ENCODE measurements at places on chromosomes 2 and 18.

GRCh38 chr2:53452400-53452799 is 315.2 kb upstream of the CHAC2 start:
- H3K4me1 ChIP-seq = no peaks in the 10 kb centered on the region
- H3K4me3 ChIP-seq = no peak overlapping the region
- no peaks in the 10 kb centered on the region for H3K27me3 ChIP-seq
- H3K27ac ChIP-seq = no peak overlapping the region

DNA sequence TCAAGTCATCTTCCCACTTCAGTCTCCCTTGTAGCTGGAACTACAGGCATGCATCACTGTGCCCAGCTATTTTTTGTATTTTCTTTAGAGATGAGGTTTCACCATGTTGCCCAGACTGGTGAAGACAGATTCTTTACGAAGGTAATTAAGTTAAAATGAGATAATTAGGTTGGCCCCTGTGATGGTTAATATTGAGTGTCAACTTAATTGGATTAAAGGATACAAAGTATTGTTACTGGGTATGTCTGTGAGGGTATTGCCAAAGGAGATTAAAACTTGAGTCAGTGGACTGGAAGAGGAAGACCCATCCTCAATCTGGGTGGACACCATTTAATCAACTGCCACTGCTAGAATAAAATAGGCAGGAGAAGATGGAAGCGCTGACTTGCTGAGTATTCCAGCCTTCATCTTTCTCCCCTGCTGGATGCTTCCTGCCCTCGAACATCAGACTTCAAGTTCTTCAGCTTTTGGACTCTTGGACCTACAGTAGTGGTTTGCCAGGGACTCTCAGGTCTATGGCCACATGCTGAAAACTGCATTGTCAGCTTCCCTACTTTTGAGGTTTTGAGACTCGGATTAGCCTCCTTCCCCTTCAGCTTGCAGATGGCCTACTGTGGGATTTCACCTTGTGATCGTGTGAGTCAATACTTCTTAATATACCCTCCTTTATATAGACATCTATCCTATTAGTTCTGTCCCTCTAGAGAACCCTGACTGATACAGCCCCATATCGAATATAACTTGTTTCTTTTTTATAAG is 269.1 kb downstream of the TMX3 start:
- no peaks in the 10 kb centered on the region for H3K27me3 ChIP-seq
- no peaks in the 10 kb centered on the region for H3K4me1 ChIP-seq
- no peaks in the 10 kb centered on the region for H3K36me3 ChIP-seq
- H3K4me3 ChIP-seq = no peak overlapping the region
- no peak for DNase-seq

- no peaks in the 10 kb centered on the region for H3K36me3 ChIP-seq
- H3K27me3 ChIP-seq = no peaks in the 10 kb centered on the region
- H3K4me3 ChIP-seq = no peak overlapping the region
- no peak for DNase-seq
- no peak overlapping the region for H3K27ac ChIP-seq
Measured at GRCh38 chr2:44071454-44072046, 75.8 kb upstream of the LRPPRC start.

DNA sequence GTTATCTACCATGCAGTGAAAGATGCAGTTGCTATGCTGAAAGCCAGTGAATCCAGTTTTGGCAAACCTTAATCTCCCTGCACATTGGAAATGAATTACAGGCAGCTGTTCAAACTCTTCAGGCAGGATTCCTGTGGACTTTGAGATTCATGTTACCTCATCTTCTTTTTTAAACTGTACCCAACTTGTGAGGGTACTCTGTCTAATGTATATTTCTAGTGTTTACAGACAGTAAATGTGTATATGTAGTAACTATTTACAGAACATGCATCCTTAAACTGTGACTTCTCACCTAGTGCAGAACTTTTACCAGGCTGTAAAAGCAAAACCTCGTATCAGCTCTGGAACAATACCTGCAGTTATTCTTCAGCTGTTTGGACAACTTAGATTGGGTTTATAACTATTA is 50.9 kb downstream of the KDM3A start:
- DNase-seq = no peak
- no peak overlapping the region for H3K27ac ChIP-seq
- H3K27me3 ChIP-seq = no peaks in the 10 kb centered on the region
- H3K4me3 ChIP-seq = no peak overlapping the region
- peaks cover 8% of the 10 kb centered on the region for H3K4me1 ChIP-seq

- no peak overlapping the region for H3K27ac ChIP-seq
- H3K4me1 ChIP-seq = no peaks in the 10 kb centered on the region
- H3K4me3 ChIP-seq = no peak overlapping the region
- no peaks in the 10 kb centered on the region for H3K27me3 ChIP-seq
- DNase-seq = no peak
- H3K36me3 ChIP-seq = no peaks in the 10 kb centered on the region
Measured at GRCh38 chr2:188324067-188324466, 32.4 kb downstream of the GULP1 start.

- no peaks in the 10 kb centered on the region for H3K4me1 ChIP-seq
- no peak overlapping the region for H3K4me3 ChIP-seq
- H3K27ac ChIP-seq = no peak overlapping the region
- H3K27me3 ChIP-seq = no peaks in the 10 kb centered on the region
- DNase-seq = no peak
- H3K36me3 ChIP-seq = no peaks in the 10 kb centered on the region
Measured at GRCh38 chr2:220057916-220058315, 430.5 kb downstream of the SLC4A3 start.

DNA sequence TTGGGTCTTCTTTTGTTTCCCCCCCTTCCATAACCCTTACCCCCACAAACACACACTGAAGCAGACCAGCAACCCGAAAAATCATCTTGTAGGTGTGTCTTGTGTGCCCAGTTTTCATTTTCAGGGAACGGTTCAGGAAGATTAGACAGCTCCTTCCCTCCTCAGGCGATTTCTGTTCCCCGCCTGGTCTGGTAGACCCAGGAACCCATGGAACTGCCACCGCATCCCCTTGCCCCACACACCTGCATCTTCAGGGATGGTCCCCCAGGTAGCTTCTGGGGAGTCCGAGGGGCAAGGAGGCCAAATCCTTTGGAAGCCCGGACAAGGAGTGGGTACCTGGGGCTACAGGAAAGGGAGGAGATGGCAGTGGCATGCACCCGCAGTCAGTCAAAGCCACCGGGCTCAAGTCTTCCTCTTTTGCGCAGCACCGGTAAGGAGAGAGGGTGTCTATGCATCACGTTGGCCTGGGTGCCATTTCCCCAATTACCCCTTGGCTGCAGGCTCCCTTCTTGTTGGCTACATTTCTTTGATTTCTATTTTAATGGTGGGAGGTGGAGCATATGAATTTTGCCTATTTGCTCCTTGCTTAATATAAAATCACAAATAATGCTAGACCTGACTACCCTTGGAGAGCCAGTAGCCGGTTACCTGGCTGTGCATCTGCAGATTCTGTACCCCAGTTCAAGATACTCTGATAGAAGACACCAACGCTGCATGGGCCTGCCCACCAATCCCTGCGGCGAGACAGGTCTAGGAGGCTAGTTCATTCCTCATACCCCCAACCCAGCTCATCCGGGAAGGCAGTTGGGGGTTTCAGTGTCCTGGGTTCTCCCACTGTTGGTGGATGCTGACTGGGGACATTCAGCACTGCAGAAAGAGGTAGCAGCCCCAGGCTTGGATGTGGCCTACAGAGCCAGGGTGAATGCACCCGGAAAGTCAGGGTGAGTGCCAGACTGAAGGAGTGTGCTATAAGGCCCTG is 30.0 kb upstream of the ATP6V1B1 start:
- DNase-seq = no peak
- H3K27me3 ChIP-seq = peaks cover 22% of the 10 kb centered on the region
- H3K27ac ChIP-seq = no peak overlapping the region

DNA sequence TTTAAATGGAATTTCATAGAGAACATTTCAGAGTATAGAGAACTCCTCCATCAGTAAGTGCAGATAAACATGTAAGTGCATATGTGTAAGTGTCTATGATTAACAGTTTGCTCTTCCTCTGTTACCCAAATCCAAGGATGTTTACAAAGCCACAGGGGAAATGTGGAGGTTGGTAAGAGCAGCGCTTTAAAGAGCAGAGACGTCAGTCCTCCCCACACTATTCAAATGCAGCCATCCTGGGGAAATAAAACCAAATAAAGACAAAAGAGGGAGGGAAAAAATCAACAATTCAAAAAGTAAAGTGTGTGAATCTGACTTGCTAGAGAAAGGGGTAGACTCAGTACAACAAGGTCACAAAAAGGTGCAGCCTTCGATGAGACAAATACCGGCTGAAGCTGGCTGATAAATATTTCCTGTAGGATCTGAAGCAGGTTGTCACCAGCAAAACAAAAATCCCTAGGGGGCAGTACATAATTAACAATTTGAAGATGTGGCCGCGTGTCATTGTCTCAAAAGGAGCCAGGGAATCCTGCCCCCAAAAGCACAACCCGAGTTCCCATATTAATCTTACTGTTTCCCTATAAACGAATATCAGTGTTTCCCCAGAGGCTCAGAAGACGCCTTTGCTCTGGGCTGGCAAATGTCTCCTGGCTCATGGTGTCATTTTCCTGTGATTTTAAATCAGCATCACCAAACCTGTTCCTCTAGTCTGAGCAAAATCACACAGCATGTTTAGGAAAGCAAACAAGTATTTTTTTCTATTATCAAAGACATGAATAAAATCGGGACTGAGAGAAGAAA is 216.5 kb downstream of the CDCA7 start:
- H3K4me3 ChIP-seq = no peak overlapping the region
- no peaks in the 10 kb centered on the region for H3K4me1 ChIP-seq
- no peak overlapping the region for H3K27ac ChIP-seq
- no peak for DNase-seq
- no peaks in the 10 kb centered on the region for H3K27me3 ChIP-seq
- no peaks in the 10 kb centered on the region for H3K36me3 ChIP-seq

Measured in liver (tissue), 10 donors.